ENCODE measurements at places on chromosomes 7 and 10. TPM values are rescaled to one million over a fixed set of nuclear protein-coding genes. Genes with fewer than 3 reads are reported as not detected.

Gene H2BK1
- total RNA-seq: not detected

- H3K4me1 ChIP-seq: no peaks in the 10 kb centered on the region
- H3K4me3 ChIP-seq: no peak overlapping the region
- no peaks in the 10 kb centered on the region for H3K36me3 ChIP-seq
- no peaks in the 10 kb centered on the region for H3K27me3 ChIP-seq
These were observed 164.1 kb downstream of the PTEN start for GRCh38 chr10:88027570-88027969.

GRCh38 chr10:50554376-50554994 is 69.3 kb downstream of the SGMS1 start:
- H3K4me1 ChIP-seq: peaks cover 4% of the 10 kb centered on the region
- H3K27ac ChIP-seq: no peak overlapping the region
- H3K36me3 ChIP-seq: no peaks in the 10 kb centered on the region
- no peak overlapping the region for H3K4me3 ChIP-seq
- no peak for DNase-seq

DNA sequence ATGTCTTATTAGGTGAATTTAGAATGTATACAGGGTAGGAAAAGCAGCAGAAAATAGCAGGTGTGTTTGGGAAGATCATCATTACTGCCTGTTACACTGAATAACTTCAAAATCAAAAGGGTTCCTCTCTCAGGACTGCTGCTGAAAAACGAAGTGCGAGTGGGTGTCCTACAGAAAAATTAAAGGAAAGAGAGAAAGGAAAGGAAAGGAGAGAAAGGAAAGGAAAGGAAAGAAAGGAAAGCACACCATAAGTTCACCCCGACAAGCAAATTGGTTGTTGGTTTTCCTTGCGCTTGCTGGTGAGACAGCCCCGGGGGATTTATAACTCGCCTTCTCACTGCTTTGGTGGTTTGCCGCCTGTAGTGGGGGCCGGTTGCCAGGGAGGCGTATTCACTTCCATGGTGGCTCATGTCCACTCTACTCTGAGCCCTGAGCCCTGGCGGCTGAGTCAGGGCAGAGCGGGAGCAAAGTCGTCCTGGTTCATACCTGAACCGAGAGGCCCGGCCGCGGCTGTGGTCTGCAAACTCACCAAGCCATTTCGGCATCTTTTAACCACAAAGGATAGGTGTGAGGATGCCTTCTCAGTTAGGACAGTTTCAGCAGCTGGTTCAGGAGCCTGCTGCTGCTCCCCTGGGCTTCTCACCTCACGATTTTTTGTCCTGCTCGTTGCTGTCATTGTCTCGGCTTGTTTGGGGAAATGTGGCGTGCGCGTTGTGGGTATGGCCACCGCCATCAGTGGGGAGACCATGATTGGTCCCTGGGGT is 26.1 kb downstream of the INPP5A start:
- no peak overlapping the region for H3K27ac ChIP-seq
- no peaks in the 10 kb centered on the region for H3K27me3 ChIP-seq
- no peak for DNase-seq
- H3K36me3 ChIP-seq: no peaks in the 10 kb centered on the region
- H3K4me3 ChIP-seq: no peak overlapping the region
- H3K4me1 ChIP-seq: no peaks in the 10 kb centered on the region

GRCh38 chr10:89591111-89591795 is 53.8 kb downstream of the PANK1 start:
- H3K27ac ChIP-seq: no peak overlapping the region
- DNase-seq: no peak
- peaks cover 1% of the 10 kb centered on the region for H3K27me3 ChIP-seq
- H3K4me1 ChIP-seq: no peaks in the 10 kb centered on the region
- peaks cover 33% of the 10 kb centered on the region for H3K36me3 ChIP-seq
- no peak overlapping the region for H3K4me3 ChIP-seq

Gene LIPK
- not detected for total RNA-seq

Gene EVX1
- not detected for total RNA-seq

DNA sequence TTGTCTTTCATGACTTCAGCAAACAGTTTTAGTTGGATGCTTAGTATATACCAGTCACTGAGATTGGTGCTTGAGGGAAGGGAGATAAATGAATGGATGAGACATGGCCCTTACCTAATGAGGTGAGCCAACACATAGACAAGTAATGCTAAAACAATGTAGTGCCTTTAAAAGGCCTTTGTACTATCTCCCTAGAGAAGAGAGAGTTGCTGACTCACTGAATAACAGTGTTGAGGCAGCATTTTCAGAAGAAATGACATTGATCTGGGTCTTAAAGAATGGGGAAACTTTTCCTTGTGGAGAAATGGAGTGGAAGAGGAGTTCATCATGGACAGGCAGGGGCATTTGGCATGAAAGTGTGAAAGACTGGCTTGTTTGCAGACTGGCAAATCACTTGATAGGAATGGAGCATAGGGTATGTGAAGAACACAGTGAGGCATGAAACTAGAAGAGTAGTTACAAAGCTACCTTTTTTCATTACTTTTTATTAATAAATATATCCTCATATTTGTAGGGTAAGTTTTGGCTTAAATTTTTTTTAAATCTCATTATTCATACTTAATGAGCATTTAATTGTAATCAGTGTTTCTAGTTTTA is 91.2 kb downstream of the KAT6B start:
- no peaks in the 10 kb centered on the region for H3K4me1 ChIP-seq
- H3K4me3 ChIP-seq: no peak overlapping the region
- no peaks in the 10 kb centered on the region for H3K36me3 ChIP-seq
- no peak overlapping the region for H3K27ac ChIP-seq
- H3K27me3 ChIP-seq: no peaks in the 10 kb centered on the region

Gene HKDC1
- 0.78 TPM for total RNA-seq

Gene PSD
- 5.6 TPM for total RNA-seq

- no peak overlapping the region for H3K4me3 ChIP-seq
- no peak for DNase-seq
- H3K27me3 ChIP-seq: no peaks in the 10 kb centered on the region
- H3K27ac ChIP-seq: no peak overlapping the region
- H3K4me1 ChIP-seq: no peaks in the 10 kb centered on the region
These were observed 308.1 kb upstream of the PFKP start for GRCh38 chr10:2759233-2759632.

Gene CRYGN
- 1.0 TPM for total RNA-seq

All from H1 (cell line).